ENCODE measurements at places on chromosomes 7 and 10.

- DNase-seq, result no peak
Measured at GRCh38 chr7:132368246-132368900, 207.9 kb downstream of the PLXNA4 start.

DNA sequence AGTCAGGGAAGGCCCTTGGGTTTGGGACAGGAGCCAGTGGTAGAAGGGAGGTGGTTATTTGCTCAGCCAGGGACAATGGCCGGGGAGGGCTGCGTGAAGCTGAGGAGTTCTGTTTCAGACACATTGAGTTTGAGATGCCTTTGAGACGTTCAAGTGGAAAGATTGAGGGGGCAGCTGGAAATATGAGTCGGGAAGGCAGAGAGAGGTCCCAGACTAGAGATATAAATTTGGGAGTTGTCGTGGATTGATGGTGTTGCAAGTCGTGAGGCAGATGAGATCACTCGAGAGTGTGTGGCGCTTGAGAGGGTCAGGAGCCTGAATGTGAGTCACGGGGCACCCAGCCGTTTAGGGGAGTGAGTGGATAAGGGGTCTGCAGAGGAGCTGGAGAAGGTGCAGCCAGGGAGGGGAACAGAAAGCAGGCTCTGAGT lies 73.3 kb downstream of the ZMIZ1 start:
- DNase-seq, result peak; percentile 68

GRCh38 chr7:135217645-135218509 lies 6.6 kb upstream of the WDR91 start:
- DNase-seq, result peak; percentile 78

DNA sequence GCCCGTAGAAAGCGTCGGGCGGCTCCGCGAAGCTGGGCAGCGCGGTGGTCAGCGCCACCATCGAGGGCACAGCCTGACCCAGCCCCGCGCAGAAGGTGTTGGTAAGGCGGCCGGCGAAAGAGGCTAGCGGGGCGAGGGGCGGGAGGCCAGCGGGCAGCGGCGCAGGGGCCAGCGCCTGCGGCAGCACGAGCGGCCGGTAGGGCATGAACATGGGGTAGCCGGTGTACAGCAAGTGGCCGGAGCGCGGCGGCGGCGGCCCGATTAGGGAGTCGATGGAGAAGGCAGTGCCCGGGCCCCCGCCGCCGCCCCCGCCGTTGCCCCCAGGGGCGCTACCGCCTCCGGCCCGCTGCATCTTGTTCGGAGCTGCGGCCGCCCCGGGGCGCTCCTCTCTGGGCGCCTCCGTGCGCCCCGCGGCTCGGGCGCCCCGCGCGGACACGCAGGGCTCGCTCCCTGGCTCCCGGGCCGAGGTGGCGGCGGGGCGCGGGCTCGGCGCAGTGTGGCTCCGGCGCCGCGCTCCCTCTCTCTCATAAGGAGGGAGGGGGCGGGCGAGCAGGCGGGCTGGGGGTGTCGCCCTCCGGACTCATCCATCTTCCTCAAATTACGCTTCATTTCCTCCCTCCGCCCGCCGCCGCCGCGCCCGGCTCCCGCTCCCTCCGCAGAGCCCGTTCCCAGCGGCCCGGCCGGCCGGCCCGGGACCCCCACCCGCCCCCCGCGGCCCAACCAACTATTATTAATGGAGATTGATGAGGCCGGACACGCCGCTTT lies at the start of gene GBX1:
TSS of gene GBX1 (minus strand) at position 498 of the 765 bp plus-strand sequence. CDS start at position 352, 146 bp downstream.
- peak; percentile 23 for DNase-seq

GRCh38 chr7:87512906-87513305 lies 37.4 kb upstream of the ABCB4 start:
- no peak for DNase-seq

- DNase-seq, result no peak
Measured at GRCh38 chr10:114061789-114062188, 18.1 kb downstream of the ADRB1 start.

GRCh38 chr7:132777414-132777813 lies 201.1 kb upstream of the PLXNA4 start:
- no peak for DNase-seq

GRCh38 chr10:78207216-78207615 lies 173.6 kb downstream of the RPS24 start:
- DNase-seq, result no peak

DNA sequence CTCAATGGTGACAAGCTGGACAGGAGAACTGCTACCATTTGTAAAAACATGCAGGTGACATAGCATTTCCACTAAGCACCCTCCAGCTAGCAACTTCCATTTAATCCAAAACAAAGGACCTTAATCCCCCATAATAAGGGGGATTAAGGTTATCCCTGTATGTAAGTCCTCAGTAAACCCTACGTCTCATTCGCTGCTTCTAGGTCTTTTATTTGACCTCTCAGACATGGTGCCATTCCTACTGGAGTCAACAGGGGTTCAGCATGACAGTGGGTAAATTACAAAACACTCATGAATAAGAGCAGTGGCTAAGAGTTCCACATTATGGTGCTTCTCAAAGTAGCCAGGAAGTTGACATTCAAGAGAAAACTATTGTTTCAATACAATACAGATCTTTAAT lies 121.8 kb upstream of the CAV2 start:
- no peak for DNase-seq

GRCh38 chr7:98249106-98249505 lies 2.9 kb downstream of the TECPR1 start:
- peak; percentile 34 for DNase-seq

DNA sequence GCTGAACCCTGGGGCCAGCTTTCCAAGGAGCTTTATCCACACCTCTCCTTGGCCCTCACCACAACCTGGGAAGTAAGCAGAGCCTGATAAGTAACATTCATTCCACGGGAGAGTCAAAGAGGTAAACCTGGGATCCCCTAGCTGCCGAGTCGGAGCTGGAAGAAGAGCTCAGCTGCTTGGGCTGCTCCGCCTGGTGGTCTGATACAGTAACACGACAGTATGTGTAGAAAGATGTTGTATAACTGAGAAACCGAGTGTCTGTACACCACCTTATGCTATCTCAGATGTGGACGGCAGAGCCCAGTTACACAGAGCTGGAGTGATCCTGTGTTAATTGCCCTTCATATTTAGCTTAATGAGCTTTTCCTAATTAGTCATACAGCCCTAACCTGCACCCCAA lies 151.3 kb upstream of the KMT2E start:
- no peak for DNase-seq

- DNase-seq, result no peak
Measured at GRCh38 chr7:45193828-45194227, 36.2 kb downstream of the RAMP3 start.

GRCh38 chr10:70315815-70316214 lies 32.0 kb upstream of the NPFFR1 start:
- no peak for DNase-seq

DNA sequence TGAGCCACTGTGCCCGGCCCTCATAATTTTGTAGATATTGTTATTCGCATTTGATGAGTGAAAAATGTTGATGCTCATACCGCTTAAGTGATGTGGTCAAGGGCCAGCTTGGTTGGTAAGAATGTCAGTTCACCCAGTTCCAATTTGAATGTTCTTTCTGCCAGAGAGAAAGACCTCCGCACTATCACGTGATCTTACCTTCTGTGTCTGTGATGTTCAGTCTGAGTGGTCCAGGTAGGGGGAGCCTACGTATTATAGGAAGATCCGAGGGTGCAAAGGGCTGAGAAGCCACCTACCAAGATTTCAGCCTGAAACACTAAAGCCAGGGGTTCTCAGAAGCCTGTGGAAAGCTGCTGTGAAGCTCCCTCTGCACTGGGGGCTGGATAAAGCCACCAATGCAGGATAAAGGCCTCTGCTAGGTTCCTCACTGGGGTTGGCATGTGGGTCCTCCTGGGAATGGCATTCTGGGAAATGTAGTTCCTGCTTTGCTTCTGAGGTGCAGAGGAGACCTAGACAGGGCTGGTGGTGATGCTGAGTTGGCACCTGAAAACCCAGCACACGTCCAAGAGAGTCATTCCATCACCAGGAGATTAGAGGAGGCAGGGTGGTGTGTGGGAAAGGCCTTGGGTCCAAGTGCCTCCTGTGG lies 64.7 kb upstream of the AOAH start:
- no peak for DNase-seq

GRCh38 chr10:7513936-7514335 lies 103.1 kb upstream of the SFMBT2 start:
- no peak for DNase-seq
